ENCODE measurements at places on chromosomes 4 and X.

DNA sequence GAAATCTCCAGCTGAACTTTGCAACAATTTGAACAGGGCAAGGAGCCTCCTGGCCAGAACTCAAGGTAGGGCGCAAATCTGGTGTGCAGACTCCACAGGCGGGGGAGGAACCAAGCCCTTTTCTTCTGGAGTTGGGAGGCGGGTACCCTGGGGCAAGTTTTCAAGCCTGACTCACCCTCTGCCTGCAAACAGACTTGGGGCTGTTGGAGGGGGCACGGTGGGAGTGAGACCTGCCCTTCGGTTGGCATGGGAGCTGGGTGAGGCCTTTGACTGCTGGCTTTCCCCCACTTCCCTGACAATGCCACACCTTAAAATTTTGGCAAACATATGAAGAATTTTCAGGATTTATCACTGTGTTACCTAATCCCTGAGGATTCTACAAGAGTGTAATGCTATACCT lies 709.8 kb upstream of the DIAPH2 start:
- no peak for DNase-seq

DNA sequence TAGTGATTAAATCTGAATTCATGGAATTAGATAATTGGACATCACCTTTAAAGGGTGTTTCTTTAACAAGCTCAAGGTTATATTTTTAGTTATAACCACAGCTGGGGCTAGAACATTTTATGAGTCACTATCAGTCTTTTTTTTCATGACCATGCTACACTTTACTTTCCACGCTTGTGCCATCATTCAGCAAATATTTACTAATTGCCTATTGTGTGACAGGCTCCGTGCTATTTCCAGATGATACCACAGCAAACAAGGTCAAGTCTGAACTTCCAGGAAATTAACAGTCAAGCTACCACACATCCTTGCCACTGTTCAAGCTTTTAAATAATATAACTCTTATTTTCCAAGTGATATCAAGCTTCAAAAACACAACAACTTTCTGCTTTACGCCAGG lies 16.5 kb downstream of the SPANXN3 start:
- DNase-seq = no peak

DNA sequence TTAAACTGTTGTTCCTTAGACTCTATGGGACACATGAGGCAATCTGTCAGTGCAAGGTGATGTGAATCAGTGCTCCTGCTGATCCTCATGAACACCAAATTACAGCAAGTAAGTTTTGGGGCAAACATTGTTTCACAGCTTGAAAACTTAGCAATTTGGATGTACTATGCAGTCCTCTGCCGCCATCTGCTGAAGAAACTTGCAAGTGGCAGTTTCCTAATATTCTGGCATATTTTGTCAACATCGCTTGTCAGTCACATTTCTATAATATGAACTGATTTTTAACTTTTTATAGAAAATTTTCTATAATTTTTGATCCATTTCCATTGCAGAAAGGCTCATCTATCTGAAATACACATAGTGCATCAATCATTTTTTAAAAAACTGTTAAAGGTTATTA lies 56.3 kb downstream of the ZAR1 start:
- DNase-seq = no peak

- no peak for DNase-seq
Measured at GRCh38 chrX:139382529-139382928, 148.0 kb upstream of the F9 start.

- DNase-seq = no peak
Measured at GRCh38 chrX:67953658-67954057, 409.8 kb downstream of the AR start.

DNA sequence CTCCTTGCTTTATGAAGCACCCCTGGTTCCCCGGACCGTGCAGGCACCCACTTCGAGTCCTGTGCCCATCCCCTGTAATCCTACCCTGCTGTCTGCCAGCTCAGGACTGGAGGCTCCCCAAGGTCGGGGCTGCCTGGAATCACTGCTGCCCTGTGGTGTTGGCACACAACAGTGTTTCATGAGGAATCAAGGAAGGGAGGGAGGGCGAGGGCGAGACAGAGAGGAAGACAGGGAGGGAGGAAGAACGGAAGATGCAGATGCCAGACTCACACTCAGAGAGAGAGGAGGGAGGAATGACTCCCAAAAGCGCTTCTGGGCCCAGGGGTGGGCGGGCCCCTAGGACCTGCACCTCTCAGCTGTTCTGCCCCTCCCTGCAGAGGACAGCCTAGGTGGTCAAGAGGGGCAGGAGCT lies 42.9 kb upstream of the ADRA2C start:
- no peak for DNase-seq

DNA sequence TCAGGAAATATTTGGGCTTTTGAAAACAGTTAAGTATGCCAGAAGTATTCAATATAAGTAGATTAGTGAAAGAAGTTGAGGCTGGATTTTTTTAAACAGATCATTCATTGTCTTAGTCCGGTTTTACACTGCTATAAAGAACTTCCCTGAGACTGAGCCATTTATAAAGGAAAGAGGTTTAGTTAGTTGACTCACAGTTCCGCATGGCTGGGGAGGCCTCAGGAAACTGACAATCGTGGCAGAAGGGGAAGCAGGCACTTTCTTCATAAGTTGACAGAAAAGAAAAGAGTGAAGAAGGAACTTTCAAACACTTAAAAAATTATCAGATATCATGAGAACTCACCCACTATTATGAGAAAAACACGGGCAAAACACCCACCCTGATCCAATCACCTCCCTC lies 31.1 kb upstream of the CYLC1 start:
- no peak for DNase-seq

DNA sequence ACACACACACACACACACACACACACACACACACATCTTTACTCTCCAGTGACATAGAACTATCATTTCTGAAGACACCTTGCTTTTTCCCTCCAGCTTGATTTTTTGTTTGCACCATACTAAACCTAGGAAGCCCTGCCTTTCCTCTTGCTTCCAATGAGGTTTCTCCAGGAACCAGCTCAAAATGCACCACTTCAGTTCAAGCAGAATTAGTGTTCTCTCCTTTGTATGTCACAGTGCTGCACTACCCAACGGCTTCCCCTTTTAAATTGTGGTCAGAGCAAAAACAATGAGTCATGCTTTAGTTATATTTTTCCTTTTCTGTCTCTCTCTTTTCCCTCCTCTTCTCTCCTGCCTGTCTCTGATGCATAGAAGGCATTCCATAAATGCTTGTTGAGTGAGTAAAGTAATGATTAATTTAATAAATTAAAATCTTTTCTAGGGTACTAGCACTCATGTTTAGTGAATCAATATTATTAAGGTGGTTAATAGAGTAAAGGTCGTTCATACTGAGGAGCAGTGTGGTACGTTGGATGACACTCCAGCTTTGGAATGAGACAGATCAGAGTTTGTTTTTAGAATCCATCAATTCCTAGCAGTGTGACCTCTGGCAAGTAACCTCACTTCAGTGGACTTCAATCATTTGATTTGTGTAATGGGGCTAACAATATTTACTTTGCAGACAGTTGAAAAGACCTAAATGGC lies 5.9 kb downstream of the RTL3 start:
- DNase-seq = no peak

- no peak for DNase-seq
Measured at GRCh38 chrX:131572372-131573014, 28.6 kb downstream of the OR13H1 start.

GRCh38 chrX:46554942-46555341 lies 9.7 kb upstream of the ZNF674 start:
- DNase-seq = no peak

DNA sequence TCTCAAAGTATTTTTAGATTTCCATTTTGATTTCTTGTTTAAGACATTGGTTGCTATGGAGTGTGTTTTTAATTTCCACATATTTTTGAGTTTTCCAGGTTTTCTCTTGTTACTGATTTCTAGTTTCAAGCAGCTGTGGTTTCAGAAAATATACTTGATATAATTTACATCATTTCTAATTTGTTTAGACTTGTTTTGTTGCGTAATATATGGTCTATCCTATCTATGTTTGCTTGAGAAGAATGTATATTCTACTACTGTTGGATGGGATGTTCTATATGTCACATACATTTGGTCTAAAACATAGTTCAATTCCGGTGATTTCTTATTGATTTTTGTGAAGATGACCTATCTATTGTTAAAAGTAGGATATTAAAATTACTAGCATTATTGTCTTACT lies 170.5 kb upstream of the EMCN start:
- DNase-seq = no peak

DNA sequence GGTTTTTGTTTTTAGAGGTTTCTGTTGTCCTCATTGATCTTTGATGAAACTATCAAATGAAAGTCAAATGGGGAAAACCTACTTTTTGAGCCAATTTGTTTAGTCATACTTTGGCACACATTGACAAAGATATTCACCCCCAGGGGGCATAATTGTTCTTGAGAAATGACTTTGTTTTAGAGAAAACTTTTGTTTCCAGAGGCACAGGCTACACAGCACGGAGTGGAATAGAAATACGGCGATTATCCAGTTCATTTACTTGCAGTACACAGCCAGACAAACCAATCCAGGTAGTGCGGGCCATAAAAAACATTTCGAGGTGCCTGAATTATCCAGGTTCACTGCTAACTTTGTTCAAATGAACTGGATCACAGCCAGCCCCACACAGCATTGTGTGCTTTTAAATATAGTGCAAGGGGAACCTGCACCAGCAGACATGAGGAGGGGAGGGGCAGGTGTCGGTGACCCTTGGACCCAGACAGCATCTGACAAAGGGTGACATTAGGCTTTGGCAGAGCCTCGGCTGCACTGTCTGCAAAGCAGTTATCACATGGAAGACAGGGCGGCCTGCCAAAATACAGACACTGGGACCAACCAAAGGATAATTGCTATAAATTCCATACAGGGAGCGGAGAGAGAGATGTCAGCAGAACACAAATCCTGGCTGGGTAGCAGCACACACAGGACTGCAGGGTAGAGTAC lies 179.6 kb upstream of the NOCT start:
- DNase-seq = no peak

DNA sequence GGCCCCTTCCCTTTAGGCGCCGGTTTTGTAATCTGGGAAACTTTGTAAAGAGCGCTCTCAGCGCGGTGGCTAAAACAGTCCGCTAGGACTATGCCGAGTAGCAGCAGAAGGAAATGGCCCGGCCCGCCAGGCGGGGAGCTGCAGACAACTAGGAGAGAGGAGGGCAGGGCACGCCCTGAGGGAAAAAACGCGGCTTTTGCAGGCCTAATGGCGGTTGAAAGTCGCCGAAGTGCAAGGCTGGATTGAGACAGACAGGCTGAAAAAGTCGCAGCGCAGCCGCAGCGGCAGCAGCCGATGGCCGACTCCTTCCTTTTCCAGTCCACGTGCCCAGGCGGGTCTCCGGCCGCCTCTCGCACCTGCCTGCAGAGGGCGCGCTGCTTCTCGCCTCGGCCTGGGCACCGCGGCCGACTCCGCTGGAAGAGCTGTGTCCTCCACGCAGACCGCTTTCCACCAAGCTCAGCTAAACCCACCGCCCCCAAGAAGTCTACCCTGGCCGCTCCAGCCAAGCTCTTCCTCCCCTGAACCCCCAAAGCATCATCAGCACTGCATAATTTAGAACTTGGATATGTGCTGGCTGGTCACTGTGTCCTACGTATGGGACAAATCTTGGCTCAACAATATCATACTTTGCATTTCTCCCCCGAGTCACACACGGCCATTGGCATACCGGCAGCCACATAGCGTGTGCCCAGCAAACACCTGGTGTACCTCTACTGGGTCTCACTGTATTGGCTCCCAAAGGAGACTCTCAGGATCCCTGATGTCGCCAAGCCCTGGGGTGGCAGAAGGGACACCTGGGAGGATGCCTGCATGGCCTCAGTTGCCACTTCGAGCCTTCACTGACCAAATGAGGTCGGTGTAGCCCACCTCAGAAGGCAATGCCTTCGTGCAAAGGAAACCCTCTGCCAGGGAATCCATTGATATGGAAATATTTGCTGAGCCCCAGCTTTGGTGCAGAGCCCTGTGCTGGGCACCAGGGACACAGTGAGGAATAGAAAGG lies 14.5 kb downstream of the SLC25A5 start:
- DNase-seq = peak; percentile 24

- no peak for DNase-seq
Measured at GRCh38 chr4:14857981-14858380, 144.3 kb upstream of the CPEB2 start.

- no peak for DNase-seq
Measured at GRCh38 chr4:120630427-120630826, 292.1 kb downstream of the PRDM5 start.

- no peak for DNase-seq
Measured at GRCh38 chr4:107931775-107932321, 499 bp downstream of the CYP2U1 start.

- no peak for DNase-seq
Measured at GRCh38 chr4:137735561-137736104, 203.3 kb upstream of the PCDH18 start.

- no peak for DNase-seq
Measured at GRCh38 chr4:156523991-156524390, 447.6 kb downstream of the PDGFC start.

GRCh38 chr4:155679343-155679742 lies 12.7 kb downstream of the GUCY1A1 start:
- no peak for DNase-seq

DNA sequence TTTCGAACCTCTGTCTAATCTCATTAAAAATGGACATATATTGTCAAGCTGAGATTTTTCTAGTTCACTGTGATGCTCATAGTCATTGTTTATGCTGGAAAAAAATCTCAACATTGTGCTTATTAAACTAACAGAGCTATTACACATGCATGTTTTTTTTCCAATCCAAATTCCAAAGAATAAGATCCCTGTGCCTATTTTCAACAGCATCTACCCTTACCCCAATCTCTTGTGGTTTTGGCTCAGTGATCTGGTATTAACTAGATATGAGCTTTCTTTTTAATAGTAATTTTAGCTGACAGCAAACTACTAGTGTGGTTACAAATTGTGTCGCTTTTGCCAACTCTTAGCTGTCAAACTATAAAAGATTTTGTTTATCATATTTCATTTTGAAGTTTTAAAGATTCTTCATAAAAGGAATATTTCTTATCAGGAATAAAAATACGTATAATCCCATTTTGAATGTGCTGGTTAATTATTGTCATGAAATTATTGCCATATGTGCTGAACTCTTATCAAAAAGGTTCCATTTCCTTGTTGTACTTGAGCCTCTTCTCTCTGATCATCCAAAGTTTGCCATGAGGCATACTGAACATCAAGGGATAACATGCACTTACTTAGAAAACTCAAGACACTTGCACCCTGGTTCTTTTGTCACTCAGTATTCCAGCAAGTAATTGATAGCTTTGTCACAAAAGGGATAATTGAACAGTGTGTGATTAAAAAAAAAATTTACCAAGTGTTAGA lies 241.2 kb downstream of the ARHGAP24 start:
- DNase-seq = no peak

DNA sequence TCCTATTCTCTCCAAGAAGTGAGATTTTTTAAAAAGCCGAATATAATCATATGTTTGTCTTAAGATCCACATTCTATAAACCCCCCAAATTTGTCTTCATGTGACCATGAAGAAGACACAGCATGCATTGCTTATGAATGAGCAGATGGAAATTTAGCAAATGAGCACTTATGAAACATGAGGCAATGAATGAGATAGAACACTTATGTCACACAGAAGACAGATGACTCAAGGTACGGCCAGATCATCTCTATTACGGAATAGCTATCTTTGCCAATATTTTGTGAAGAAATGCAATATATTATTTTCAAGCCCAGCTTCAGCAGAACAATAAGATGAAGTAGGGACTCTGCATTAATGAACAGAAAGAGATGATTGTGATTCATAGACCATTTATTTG lies 21.4 kb downstream of the PHEX start:
- DNase-seq = no peak

All from stimulated activated CD8-positive, alpha-beta memory T cell treated with anti-CD3 and anti-CD28 coated beads, Interleukin-4, amount 100 ng/mL, for 4 hours (primary cell).